ENCODE measurements at places on chromosomes 6 and 20.
A peak's percentile ranks its signal among the peaks of the same experiment; 100 is the strongest.

DNA sequence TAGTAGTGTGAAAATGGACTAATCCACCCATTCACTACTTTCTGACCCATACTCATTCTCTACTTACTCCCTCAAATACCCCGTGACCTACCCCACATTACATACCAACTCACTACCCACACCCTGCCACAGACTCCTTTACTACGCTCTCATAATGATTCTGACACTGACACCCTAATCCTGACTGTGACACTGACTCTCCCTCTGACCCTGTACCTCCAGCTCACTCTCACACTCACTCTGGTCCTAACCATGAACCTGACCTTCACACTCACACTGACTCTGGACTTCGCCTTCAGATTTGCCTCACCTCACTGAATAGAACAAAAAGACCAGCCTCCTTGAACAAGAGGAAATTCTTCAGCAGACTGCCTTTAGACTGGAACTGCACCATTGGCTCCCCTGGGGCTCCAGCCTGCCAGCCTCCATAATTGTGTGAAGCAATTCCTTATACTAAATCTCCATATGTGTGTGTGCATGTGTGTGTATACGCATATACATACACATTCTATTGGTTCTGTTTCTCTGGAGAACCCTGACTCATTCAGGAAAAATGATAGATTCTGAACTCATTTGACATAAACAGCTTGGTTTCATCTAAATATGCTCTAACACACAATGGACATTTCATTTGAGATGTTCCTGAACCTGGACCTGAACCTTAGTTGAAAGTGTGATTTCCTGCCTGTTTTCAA lies 10.5 kb upstream of the ZNF343 start:
- no peaks in the 10 kb centered on the region for H3K27me3 ChIP-seq
- H3K36me3 ChIP-seq, result no peaks in the 10 kb centered on the region
- DNase-seq, result peak; percentile 26
- H3K4me3 ChIP-seq, result no peak overlapping the region
- H3K4me1 ChIP-seq, result peaks cover 14% of the 10 kb centered on the region

DNA sequence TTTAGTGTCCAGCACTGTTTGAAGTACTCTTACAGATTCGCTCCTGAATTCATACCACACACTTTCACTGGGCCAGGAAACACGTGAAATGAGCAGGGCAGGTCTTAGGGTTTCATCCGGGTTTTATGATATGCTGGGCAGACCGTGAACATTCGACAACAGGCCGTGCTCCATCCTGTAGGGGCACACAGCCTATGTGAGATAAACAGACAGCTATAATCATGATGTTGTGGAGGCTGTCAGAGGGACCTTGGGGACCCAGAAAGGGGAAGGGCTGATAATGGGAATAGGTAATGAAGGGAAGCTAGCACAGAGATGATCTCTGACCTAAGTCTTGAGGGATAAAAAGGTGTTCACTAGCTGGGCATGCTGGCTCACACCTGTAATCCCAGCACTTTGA lies 110.4 kb downstream of the RIN2 start:
- H3K27me3 ChIP-seq, result no peaks in the 10 kb centered on the region
- peaks cover 12% of the 10 kb centered on the region for H3K4me1 ChIP-seq
- H3K4me3 ChIP-seq, result no peak overlapping the region
- no peaks in the 10 kb centered on the region for H3K36me3 ChIP-seq
- H3K27ac ChIP-seq, result peak overlapping the region; percentile 62
- no peak for DNase-seq

DNA sequence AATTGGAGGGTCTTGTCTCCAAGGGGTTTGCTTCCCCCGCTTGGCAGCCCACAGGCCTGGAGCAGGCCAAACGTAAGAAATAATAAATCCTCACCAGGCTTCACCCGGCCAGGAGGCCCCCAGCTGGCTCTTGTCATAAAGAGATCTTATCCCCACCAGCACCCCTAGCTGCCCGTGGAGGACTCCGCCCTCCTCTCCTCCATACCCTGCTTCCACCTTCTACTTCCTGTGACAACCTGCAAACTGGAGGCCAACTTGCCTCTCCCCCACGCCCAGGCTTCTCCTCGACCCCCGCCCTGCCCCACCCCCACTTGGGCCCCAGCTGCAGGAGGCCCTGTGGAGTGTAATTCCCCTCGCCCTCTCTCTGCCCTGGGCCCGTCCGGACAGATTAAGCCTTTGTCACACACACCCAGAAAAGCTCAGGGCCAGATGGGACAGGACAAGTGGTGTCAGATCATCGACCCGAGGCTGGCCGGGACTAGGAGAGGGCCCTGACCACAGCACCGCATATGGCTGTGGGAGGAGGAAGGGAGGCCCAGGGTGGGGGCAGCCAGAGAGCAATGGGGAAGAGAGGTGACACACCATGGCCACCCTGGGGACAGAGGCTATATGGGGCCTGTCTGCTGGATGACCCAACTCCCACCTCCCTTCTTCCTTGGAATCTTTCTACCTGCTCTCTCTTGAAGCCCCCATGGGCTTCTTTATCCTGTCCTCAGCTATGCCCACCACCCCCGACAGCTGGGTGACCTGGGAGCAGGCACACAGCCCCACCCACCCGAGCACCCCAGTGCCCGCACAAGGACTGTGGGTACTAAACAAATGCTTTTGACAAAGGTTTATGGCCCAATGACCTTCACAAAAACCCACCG lies 3.9 kb downstream of the NOL4L start:
- H3K4me3 ChIP-seq, result no peak overlapping the region
- no peak for DNase-seq
- no peak overlapping the region for H3K27ac ChIP-seq

DNA sequence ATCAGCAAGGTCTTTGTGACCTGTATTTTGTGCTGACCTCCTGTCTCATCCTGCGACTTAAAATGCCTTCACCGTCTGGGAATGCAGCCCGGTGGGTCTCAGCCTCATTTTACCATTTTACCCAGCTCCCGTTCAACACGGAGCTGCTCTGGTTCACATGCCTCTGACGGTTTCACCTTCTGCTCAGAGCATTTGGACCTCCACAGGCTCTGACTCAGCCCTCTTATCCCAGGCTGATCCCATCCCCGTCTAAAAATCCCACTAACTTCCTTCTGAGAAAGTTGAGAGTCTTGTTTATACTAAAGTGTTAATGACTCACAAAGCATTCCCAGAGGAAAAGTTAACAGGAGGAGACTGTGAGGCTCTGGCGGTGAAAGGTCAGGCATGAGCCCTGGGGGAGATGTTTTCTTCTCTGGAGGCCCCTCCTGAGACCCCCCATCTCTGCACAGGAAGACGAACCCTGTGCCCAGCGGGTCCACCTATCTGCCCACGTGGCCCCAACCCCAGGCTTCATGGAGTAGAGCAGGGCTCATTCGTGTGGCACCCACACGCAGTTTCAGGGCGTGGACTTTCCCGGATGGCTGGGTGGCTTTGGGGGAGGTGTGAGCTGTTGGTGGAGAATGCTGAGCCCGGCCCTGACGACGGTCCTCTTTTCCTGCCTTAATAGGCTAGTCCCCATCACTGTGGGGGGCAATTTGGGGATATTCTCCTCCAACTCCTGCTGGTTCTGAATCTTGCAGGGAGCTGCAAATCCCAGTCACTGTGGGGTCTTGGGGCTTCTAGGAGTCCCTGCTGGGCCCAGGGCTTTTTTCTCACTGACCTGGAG lies 3.3 kb upstream of the BIRC7 start:
- H3K36me3 ChIP-seq, result no peaks in the 10 kb centered on the region
- H3K27ac ChIP-seq, result peak overlapping the region; percentile 47
- DNase-seq, result peak; percentile 86
- H3K4me3 ChIP-seq, result no peak overlapping the region
- H3K4me1 ChIP-seq, result peaks cover 18% of the 10 kb centered on the region

- no peaks in the 10 kb centered on the region for H3K4me1 ChIP-seq
- no peak overlapping the region for H3K27ac ChIP-seq
- no peak overlapping the region for H3K4me3 ChIP-seq
- H3K36me3 ChIP-seq, result no peaks in the 10 kb centered on the region
- no peak for DNase-seq
Observed at GRCh38 chr6:162379757-162380409, 347.7 kb downstream of the PRKN start.

- no peak overlapping the region for H3K4me3 ChIP-seq
- H3K36me3 ChIP-seq, result no peaks in the 10 kb centered on the region
- H3K27ac ChIP-seq, result no peak overlapping the region
- no peak for DNase-seq
- H3K4me1 ChIP-seq, result no peaks in the 10 kb centered on the region
Observed at GRCh38 chr6:7101290-7101689, 6.5 kb upstream of the RREB1 start.

GRCh38 chr6:157853018-157853805 lies 30.2 kb downstream of the SNX9 start:
- H3K4me3 ChIP-seq, result no peak overlapping the region
- H3K4me1 ChIP-seq, result 0 out of 2 replicates have a peak, but pooled peaks cover under 1% of the 10 kb centered on the region
- no peaks in the 10 kb centered on the region for H3K27me3 ChIP-seq
- no peak for DNase-seq
- H3K27ac ChIP-seq, result no peak overlapping the region

GRCh38 chr6:96286503-96286902 lies 235.1 kb upstream of the UFL1 start:
- H3K4me3 ChIP-seq, result no peak overlapping the region
- H3K27me3 ChIP-seq, result no peaks in the 10 kb centered on the region
- H3K4me1 ChIP-seq, result no peaks in the 10 kb centered on the region
- H3K36me3 ChIP-seq, result no peaks in the 10 kb centered on the region

DNA sequence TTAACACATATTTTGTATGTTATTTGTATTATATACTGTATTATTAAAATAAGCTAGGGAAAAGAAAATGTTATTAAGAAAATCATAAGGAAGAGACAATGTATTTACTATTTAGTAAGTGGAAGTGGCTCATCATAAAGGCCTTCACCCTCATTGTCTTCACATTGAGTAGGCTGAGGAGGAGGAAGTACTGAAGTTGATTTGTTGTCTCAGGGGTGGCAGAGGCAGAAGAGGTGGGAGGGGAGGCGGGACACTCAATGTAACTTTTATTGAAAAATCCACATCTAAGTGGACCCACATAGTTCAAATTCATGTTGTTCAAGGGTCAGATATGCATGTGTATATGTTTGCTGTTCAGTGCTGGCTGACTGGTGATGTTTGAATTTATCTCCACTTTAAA lies 210.2 kb upstream of the CITED2 start:
- no peaks in the 10 kb centered on the region for H3K36me3 ChIP-seq
- H3K27me3 ChIP-seq, result no peaks in the 10 kb centered on the region
- H3K4me3 ChIP-seq, result no peak overlapping the region
- H3K27ac ChIP-seq, result no peak overlapping the region
- peaks cover 35% of the 10 kb centered on the region for H3K4me1 ChIP-seq
- DNase-seq, result no peak

- H3K4me3 ChIP-seq, result no peak overlapping the region
- no peaks in the 10 kb centered on the region for H3K4me1 ChIP-seq
- H3K27me3 ChIP-seq, result no peaks in the 10 kb centered on the region
- no peaks in the 10 kb centered on the region for H3K36me3 ChIP-seq
Observed at GRCh38 chr20:14673164-14673563, 335.8 kb upstream of the FLRT3 start.

DNA sequence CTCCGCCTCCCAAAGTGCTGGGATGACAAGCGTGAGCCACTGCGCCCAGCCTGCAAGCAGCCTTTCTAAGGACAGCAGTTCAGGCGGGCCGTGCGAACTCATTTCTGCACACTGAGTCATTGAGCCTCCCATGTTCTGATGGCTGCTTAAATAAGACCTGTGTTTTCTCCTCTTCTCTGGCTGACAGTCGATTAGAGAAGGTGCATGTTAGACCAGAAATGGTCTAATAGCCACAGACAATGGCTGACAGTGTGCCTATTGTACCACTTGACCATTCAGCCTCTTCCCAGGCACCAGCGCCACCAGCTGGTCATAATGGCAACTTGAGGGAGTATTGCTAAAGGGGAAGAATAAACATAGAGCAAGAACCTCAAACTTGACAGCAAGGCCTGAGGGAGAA lies 6.2 kb downstream of the CST11 start:
- peak; percentile 40 for DNase-seq
- no peak overlapping the region for H3K4me3 ChIP-seq
- H3K27me3 ChIP-seq, result no peaks in the 10 kb centered on the region
- no peaks in the 10 kb centered on the region for H3K36me3 ChIP-seq
- peaks cover 12% of the 10 kb centered on the region for H3K4me1 ChIP-seq

DNA sequence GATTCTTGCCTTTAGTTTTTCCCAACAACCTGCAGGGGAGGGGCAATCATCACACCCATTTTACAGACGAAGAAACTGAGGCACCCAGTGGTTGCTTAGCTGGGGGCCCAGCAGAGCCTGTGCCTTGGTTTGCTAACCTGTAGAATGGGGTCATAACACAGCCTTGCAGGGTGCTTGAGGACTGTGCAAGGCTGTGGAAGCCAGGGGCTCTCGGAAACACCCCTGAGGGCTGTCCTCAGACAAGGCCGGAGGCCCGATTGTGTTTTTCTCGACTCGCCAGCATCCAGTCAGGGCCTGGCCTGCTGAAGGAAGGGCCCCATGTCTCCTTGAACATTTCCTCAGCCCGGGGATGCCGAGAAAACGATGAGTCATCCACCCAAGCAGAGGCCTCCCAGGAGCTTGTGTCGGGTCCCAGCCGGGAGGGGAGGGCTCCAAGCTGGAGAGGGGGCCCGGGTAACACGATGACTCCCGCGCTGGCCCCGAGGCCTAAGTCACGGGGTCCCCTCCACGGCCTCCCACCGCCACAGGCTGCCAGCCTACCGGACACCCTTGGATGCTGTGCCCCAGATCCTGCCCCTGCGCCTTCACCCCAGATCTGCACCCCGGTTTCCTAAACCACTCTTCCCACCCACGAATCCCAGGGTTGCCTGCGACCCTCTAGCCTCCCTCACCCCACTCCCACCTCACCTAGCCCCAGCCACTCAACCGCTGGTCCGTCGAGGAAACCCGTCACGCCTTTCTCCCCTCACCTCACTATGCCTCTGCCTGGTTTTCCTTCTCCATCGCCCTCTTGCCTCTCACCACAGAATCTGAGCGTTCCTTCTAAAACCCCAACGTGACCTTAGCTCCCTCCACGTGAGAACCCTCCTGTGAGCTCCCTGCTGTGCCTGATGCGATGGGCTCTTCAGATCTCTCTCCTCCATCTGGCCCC lies 10.6 kb downstream of the NOL4L start:
- no peaks in the 10 kb centered on the region for H3K27me3 ChIP-seq
- DNase-seq, result peak; percentile 91
- H3K27ac ChIP-seq, result no peak overlapping the region
- no peaks in the 10 kb centered on the region for H3K36me3 ChIP-seq
- peaks cover 15% of the 10 kb centered on the region for H3K4me1 ChIP-seq
- H3K4me3 ChIP-seq, result no peak overlapping the region

- no peaks in the 10 kb centered on the region for H3K4me1 ChIP-seq
- no peaks in the 10 kb centered on the region for H3K36me3 ChIP-seq
- H3K4me3 ChIP-seq, result no peak overlapping the region
Observed at GRCh38 chr6:18323935-18324705, 59.8 kb upstream of the DEK start.

- no peak overlapping the region for H3K27ac ChIP-seq
- H3K36me3 ChIP-seq, result no peaks in the 10 kb centered on the region
- DNase-seq, result no peak
- no peaks in the 10 kb centered on the region for H3K4me1 ChIP-seq
- no peaks in the 10 kb centered on the region for H3K27me3 ChIP-seq
Observed at GRCh38 chr20:11820838-11821237, 96.9 kb upstream of the BTBD3 start.

- H3K27ac ChIP-seq, result no peak overlapping the region
- DNase-seq, result no peak
- H3K4me3 ChIP-seq, result peak overlapping the region; percentile 18
- no peaks in the 10 kb centered on the region for H3K27me3 ChIP-seq
Observed at GRCh38 chr6:48990739-48991138, 472.3 kb downstream of the MMUT start.
